ENCODE measurements at places on chromosomes 12 and 14.

DNA sequence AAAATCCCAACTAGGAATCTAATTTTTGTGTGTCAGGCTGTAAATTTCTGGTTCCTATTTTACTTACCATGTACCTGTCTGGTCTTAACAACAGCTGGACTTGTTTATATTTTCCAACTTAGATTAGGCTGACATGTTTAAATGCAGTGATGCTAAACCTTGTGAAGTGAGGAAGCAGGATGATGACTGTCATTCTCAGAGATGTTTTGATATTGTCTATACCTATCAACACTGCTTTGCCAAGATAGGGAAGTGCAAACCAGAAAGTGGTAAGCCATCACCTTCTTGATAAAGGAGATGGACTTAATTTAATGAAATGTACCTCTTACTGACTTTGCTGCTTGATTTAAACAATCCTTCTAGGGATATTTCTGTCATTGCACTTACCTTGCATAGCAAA, 2.1 kb downstream of the BICD1 start:
- no peak for DNase-seq

GRCh38 chr12:57027805-57028153, 11.4 kb upstream of the TAC3 start:
- DNase-seq, result no peak

- no peak for DNase-seq
Measured at GRCh38 chr14:68111097-68111852, 291.7 kb downstream of the RAD51B start.

- no peak for DNase-seq
Measured at GRCh38 chr14:73606271-73606670, 6.0 kb upstream of the ACOT6 start.

GRCh38 chr14:34629657-34630529, at the start of gene SNX6:
TSS of gene SNX6 (minus strand) at chr14:34630148. CDS start at chr14:34630116, 32 bp downstream.
- peak; percentile 80 for DNase-seq

DNA sequence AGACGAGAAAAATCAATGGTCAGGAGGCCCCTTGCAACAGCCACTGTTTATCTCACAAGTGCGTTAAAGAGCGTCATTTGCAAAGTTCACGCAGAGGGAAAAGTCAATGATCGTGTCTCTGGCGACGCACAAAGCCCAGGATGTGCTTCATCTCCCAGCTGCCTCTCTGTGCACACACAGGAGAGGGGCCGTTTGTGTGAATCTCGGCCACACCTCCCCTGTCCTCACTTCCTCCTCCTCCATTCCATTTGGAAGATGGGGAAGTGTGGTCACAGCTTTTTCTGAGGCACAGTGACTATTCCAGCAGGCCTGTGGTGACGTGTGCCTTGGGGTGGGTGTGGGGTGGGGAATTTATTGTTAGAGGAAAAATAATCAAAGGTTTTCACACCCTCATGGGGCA, 90.4 kb downstream of the RBM19 start:
- DNase-seq, result no peak

GRCh38 chr14:99146616-99147365, 125.2 kb downstream of the BCL11B start:
- no peak for DNase-seq
